Activated T-helper 17 cell treated with anti-CD3 and anti-CD28 coated beads, Interleukin-2, amount 50 U/mL, for 72 hours (primary cell): ENCODE measurements at places on chromosomes 1 and 21.

DNA sequence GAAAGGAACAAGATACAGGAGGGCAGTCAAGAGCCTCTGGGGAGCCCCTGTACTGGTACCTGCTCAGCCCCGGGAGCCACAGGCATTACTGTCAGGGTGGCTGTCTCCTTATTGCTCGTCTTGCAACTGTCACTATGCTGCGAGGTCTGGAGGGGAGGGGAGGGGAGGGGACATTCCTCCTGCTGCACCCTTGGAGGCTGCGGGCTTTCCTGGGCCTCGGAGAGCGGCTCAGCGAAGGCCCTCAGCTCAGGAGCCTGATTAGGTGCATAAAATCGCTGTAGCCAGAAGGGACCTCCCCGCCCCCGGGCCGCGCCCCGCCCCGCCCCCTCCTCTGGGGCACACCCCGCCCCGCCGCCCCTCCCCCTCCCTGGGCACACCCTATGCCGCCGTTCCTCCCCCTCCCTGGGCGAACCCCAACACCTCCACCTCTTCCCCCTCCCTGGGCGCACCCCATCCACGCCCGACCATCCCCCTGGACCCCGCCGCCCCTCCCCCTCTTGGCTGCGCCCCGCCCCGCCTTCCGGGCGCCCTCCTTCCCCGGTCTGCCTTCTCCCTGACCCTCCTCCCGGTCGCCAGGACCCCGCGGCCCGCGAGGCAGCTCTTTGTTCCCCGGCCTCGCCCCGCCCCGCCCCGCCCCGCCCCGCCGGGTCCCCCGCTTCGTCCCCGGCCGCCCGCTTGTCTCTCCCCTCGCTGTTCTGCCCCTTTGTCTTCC lies 35.5 kb downstream of the CACHD1 start:
- peak; percentile 57 for ATAC-seq

DNA sequence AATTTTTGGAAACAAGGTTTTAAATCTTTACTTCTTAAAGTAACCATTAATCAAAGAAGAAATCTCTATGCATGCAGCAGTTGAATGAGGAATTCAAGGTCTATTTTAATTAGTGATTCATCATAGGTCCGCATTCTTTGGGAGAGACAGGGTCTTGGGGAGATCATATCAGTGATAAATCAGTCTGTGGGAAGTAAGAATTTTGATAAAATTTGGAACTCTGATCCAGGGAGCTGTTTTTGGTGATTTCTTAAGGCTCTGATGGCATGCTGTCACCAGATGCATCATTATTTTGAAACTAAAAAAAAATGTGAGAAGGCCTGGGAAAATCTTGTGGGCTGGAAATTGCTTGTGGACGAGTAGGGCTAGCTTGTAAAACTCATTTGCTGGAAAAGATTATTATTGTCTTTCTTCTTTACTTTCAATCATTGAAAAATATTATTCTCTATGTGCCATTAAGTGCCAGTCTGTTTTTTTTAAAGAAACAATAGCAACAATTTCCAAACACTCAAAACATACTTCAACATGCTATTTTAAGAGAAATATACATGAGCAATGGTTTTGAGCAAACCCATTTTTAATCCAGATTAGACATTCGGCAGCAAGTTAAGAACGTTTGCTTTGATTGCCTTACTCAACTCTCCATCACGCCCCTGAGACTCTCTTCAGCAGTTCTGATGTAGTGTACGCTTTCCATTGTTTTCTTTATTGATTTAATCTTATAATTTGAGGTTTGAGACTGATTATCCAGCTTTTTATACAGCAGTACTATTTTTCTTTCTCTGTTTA lies 62.6 kb downstream of the ZBTB18 start:
- no peak for ATAC-seq

- ATAC-seq, result no peak
Measured at GRCh38 chr1:231233735-231234417, 7.1 kb upstream of the GNPAT start.

DNA sequence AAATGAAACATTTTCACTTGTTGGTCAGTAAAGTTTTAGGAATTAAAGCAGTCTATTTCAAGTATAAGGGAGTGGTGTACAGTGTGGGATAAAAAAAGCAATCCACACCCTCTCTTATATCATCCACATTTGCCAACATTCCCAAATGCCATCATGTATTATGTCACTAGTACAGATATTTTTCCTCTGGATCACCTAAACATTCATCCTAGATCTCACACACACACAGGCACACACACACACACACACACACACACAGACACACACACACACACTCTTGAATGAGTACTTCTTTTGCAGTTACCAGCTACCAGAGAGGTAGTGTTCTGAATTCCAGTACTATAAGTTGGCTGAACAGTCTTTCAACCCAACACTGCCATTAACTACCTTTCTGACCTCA lies 1369.1 kb upstream of the ADGRL4 start:
- ATAC-seq, result no peak

DNA sequence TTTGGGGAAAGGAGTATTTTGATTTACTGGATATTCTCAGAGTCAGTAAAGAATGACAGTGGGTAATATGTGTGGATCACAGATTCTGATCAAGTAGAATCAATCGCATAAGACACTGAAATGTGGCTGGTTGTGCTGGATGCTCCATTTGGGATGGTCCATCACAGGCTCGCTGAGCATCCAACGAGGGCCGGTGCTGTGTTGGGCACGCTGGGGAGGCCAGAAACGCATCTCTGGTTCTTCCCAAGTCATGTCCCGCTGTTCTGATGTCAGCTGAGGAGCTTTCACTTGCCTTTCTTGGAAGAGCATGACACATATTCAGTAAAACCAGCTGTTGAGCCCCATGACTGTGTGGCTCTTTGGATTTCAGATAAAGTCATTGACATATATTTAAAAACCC lies 72.0 kb downstream of the UMODL1 start:
- no peak for ATAC-seq

DNA sequence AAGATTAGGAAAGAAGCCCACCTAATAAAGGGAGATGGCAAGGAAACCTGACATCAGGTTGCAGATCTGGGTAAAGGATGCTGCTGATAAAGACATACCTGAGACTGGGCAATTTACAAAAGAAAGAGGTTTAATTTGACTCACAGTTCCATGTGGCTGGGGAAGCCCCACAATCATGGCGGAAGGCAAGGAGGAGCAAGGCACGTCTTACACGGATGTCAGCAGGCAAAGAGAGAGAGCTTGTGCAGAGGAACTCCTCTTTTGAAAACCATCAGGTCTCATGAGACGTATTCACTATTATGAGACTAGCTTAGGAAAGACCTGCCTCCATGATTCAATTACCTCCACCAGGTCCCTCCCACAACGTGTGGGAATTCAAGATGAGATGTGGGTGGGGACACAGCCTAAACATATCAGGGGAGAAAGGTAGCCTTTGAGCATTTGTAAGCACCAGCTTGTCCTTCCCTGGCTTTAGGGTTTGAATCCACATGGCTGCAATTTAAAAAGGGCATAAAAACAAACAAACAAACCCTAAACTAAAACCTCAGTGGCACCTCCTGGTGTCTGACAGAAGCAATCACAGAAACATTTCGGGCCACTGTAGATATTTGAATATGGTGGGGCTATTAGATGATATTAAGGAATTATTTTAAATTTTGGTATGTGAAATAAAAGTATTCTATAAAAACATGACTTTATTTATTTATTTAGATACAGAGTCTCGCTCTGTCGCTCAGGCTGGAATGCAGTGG lies 33.1 kb downstream of the SLC2A7 start:
- no peak for ATAC-seq

DNA sequence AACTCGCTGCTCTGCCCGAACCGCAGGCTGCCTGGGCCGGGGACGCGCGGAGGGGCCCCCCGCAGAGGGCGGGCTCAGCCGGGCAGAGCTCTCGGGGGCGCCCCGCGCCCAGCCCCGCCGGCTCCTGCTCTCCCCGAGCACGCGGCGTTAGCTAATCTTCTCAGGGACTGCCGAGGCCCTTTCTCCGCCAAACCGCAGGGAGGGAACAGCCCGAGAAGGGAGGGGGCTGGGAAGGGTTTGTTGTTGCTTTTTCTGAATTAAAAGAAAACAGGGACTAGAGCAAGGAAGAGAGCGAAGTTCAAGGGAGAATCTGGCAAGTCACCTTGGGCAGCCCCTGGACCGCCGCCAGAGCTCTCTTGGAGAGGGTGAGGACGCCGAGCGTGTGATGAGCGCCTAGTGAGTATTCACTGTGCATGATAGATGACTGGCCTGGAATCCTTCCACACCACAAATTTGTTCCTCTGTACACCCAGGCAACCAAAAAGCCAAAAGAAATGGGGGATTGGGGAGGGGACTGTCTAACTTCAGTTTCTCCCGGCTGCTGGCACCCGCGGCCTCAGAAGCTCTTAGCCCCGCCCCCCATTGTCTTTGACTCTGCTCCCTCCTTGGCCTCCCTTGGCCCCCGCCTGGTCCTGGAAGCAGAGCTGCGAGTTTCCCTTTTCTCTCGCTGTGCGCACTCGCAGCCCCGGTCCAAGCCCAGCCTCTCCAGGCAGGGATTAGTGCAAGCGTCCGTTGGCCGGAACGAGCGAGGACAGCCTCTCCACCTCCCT lies 19.7 kb upstream of the LMX1A start:
- ATAC-seq, result peak; percentile 83

- no peak for ATAC-seq
Measured at GRCh38 chr1:29195881-29196291, 14.2 kb upstream of the SRSF4 start.

DNA sequence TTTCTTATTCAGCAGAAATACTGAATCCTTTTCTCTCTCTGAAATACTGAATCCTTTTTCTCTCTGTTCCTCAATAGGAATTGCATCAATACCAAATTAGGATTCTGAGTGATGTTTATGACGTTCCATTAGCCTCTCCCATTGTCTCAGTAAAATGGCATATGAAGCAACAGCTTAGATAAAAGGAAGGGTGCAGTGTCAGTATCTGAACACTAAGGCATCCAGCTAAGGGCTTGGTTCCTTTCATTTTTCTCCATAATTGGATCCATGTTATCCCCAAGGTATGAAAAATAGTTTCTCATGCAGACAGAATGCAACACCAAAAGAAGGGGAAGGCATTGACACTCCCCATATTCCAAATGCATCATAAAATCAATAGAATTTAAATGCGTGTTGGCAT lies 61.5 kb upstream of the RAVER2 start:
- no peak for ATAC-seq

- ATAC-seq, result no peak
Measured at GRCh38 chr1:62370594-62370993, 51.4 kb upstream of the KANK4 start.

DNA sequence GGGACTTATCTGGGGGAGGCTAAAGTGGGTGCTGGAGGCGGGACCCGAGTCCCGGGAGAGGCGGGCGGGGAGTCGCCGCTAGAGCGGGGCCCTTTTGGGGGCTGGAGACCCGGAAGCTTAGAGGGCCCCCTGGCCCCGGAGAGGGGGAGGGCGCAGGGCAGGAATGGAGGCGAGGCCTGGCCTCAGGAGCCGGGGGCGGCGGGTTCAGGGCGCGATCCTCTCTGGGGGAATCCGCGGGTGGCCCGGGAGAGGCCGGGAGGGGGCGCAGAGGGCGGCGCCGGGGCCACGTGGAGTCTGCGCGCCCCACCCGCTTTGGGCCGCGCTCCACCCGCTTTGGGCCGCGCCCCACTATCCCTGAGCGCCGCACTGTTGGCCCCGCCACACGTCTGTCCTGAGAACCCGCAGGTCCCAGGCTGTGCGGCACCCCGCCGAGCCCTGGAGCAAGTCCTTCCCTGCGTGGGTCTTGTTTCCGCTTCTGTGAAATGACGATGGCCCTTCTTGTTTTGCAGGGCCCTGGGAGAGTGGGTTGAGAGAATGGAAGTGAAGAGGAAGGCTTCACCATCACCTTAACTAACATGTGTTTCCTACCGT lies 84.4 kb downstream of the NKAIN1 start:
- ATAC-seq, result peak; percentile 88

GRCh38 chr1:108590957-108591356 lies 31.1 kb downstream of the EEIG2 start:
- ATAC-seq, result peak; percentile 90

GRCh38 chr1:59261537-59261936 lies 35.4 kb upstream of the FGGY start:
- ATAC-seq, result no peak

DNA sequence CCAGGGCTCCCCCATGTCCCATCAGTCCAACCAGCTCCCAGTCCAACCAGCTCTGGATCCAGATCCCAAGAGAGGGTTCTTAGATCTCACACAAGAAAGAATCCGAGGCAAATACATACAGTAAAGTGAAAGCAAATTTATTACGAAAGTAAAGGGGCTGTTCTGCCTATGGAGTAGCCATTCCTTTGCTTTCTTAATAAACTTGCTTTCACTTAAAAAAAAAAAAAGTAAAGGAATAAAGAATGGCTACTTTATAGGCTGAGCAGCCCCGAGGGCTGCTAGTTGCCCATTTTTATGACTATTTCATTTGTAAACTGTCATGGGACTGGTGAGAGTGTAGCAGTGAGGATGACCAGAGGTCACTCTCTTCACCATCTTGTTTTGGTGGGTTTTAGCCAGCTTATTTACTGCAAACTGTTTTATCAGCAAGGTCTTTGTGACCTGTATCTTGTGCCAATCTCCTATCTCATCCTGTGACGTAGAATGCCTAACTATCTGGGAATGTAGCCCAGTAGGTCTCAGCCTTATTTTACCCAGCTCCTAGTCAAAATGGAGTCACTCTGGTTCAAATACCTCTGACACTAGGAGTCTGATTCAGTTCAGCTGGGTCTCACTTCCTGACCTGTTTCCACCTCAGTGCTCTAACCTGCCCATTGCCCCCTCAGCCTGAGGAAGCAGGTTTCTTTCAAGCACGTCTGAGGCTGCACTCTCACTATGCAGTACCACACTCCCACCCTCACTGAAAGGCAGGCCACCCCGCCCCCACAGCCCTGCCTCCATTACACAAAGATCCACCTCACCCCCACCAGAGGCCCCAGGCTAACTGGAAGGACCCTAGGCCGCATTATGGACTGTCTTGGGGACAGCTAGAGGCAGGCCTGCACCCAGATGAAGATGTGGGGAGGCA lies 26.5 kb upstream of the ATP2B4 start:
- no peak for ATAC-seq

DNA sequence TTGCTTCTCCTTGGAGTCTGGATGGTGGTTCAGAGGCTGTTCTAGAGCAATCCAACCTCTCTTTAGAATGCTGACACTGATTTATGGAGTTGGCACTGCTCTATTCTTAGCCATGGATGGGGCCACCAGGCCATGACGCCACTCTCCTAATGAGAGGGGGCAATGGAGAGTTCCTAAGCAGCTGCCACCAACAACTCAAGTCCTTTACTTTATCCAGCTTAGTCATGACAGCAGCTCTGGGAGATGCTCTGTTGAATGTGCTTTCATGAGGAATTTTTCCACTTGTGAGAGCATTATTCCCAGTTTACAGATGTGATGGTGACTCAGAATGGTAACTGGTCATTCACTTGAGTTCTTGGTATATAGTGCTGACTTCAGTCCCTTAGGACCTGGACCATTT lies 366.3 kb downstream of the HHAT start:
- no peak for ATAC-seq

GRCh38 chr21:43603233-43603626 lies 56.1 kb downstream of the HSF2BP start:
- ATAC-seq, result no peak
